ENCODE measurements at places on chromosomes 16 and 17.

DNA sequence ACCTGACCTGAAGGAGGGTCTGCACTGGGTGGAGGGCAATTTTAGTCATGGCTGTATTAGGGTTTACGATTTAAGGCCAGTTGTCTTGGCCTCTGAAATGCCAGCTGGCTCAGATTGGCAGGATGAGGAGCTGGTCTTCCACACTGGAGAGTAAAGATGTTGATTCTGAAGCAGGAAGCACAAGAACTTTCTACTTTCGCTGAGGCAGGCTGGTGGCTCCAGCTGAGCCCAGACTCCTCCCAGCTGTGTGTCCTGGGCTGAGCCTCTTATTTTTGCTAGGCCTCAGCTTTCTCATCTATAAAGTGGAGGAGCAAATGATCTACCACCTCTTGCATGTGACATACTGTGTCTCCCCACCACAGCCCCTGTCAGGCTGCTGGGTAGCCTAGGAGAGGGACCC is 74.4 kb downstream of the MRM1 start:
- DNase-seq: no peak

DNA sequence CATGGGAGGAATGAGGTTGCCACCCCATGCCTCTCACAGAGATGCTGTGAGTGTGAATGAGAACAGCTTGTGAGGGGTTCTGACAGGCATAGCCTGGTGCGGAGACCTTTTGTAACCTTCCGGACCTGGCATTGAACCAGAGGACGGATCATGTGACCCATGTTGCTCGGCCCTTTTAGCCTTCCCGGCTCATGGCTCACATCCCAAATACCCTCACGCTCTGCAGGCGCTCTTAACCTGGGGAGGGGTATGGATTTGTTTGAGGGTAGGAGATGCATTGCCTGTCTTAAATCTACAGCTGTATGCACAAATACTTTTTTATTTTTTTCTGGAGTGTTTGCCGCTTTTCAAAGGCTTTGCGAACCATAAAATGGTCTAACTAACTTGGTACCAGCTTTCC is 102.4 kb upstream of the CRHR1 start:
- no peak for DNase-seq

GRCh38 chr16:78800523-78800922 is 701.1 kb downstream of the WWOX start:
- no peak for DNase-seq

DNA sequence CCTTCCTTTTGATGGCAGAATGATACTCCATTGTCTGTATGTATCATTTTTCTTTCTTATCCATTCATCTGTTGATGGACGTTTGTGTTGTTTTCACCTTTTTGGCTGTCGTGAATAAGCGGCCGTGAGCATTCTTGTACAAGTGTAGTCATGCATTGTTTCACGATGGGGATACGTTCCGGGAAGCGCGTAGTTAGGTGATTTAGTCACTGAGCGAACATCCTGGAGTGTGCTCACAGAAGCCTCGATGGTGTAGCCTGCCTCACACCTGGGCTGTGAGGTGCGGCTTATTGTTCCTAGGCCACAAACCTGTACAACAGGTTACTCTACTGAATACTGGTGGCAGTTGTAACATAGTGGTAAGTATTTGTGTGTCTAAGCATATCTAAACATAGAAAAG is 136.5 kb downstream of the CMIP start:
- no peak for DNase-seq

GRCh38 chr17:81891303-81891552 is 158 bp downstream of the ALYREF start:
- DNase-seq: no peak

GRCh38 chr17:48051706-48052486 is 3.7 kb downstream of the NFE2L1 start:
- peak; percentile 56 for DNase-seq

DNA sequence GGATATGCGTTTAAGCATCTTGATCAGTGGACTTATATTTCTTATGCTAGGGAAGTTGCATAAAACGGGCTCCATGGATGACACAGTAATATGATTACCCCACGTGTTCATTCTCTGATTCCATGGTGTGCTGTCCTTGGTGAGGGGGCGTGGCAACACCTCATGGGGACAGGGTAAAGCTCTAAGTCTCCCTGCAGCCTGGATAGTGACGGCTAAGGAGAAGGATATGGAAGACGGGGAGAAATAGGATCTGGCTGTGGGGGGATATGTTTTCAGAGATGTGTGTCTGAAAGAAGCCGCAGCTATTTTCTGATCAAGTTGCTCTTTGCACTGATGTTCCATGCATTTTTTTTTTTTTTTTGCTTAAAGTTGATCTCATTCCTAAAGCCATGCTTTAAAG is 84.3 kb downstream of the MARCHF10 start:
- peak; percentile 75 for DNase-seq

- no peak for DNase-seq
Measured at GRCh38 chr16:4053301-4053845, 62.9 kb downstream of the ADCY9 start.

- DNase-seq: no peak
Measured at GRCh38 chr16:67084345-67085028, 25.3 kb upstream of the PHAF1 start.

DNA sequence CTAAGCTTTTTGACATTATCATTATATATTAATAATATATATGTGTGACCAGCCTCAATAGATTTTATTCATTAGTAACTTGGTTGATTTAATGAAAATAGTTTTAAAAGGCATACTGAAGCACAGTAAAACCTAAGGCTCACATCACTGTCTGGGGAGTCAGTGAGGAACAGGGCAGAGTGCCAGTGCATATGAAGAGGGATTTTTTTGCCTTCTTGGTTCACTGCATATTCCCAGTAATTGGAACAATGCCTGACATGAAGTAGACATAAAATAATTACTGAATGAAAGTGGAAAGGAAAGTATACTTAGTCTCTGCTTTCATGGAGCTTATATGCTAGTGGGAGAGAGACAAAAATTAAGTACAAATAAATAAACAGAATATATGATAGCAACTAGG is 81.1 kb downstream of the FTO start:
- DNase-seq: no peak

- no peak for DNase-seq
Measured at GRCh38 chr17:7997186-7997585, 5.2 kb upstream of the GUCY2D start.

DNA sequence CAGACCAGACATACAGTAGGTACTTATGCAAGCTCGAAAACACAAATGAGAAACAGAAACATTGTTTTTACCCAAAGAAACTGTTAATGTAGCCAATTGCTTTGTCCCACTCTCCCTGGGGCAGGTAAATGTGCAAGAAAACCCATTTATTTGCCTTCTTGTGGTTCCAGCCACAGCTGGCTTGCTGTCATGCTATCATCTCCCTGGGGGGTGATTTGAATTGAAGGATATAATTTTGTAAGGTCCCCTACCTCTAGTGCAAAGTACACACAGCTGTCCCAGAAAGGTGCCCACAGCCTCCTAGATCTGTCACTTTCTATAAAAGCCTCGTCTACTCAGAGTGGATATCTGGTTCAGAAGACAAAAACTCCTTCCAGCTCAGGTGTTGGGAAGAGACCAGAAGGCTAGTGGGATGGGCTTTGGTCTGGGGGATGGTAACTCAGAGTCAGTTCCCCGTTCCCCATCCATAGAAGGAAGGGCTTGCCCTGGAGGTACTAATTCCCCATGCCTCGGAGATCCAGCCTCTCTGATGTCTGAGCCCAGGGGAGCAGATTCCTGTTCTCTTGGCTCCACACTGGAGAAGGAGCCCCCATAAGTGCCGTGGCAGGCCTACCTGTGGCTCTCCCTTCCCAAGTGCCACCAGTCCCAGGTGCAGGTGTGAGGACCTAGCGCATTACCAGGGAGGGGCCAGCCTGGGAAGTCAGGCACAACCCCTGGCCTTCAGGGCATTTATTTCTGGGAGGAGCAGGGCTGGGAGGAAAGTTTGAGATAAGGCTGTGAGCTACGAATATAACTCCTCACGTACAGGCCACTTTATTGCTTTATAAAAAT is 2.4 kb upstream of the PRR15L start:
- DNase-seq: no peak

DNA sequence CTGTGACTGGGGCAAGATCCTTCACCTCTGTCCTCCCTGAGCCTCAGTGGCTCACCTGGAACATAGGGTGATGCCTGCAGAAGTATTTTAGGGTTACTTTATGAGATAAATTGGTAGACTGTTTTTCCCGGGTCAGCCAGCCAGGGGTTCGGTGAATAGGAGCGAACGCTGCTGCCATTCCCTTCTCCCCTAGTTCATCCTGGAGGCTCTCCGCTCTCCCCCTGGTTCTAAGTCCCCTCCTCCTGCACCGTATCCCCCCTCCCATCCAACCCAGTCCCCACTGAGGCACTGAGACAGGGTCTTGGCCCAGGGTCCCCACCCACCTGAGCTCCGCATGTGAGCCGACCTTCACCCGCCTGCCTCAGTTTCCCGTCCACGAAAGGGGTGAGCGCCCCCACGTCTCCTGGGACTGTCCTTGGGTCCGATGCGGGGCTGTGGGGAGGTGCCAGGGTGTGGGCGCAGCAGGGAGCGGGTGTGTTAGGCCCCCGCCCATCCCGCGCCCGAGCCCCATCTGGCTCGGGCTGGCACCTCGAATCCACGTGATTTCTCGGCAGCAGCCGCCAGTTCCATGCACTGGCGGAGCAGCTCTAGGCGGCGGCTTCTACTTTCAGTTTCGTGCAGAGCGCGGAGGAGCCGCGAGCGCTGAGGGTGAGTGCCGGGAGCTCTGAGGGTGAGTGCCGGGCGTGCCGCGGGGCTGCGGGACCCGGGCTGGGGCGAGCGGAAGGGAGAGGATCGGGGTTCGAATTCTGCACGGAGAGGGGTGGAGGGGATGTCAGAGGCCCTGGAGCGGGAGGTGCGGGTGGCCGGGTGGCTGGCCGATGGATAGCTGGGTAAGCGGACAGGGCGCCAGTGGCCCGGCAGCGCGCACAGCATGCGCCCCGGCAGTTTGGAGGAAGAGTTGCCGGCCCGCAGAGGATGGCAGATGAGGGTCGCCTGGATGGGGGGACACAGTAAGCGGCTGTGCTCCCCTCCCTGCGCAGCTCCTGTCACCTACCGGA is at the start of gene NLRC5:
NLRC5 (plus strand) TSS at position 610 of the 998 bp plus-strand sequence. CDS start 31,156 bp downstream, outside the sequence.
- peak; percentile 81 for DNase-seq

- peak; percentile 56 for DNase-seq
Measured at GRCh38 chr17:6666077-6666521, 14.5 kb downstream of the C17orf100 start.

GRCh38 chr16:71748226-71748625 is 23.7 kb upstream of the PHLPP2 start:
- DNase-seq: no peak

DNA sequence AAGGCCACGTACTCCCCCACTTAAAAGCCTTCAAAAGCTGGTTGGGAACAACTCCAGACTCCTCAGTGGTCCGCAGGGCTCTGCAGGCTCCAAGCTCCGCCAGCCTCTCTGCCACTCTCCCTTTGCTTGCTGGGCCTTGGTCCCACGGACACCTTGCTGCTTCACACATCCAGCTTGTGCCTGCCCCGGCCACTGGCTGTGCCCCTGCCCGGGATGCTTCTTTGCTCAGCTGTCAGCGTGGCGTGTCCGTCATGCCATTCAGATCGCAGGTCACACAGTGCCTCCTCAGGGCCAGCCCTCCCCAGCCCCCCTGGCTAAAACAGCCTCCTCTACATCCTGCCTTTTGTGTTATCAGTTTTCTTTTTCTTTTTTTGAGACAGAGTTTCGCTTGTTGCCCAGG is 11.8 kb downstream of the ASPHD1 start:
- DNase-seq: no peak

GRCh38 chr17:21458054-21458453 is 81.9 kb downstream of the KCNJ12 start:
- no peak for DNase-seq

- DNase-seq: no peak
Measured at GRCh38 chr17:27241346-27241946, 52.5 kb upstream of the WSB1 start.

DNA sequence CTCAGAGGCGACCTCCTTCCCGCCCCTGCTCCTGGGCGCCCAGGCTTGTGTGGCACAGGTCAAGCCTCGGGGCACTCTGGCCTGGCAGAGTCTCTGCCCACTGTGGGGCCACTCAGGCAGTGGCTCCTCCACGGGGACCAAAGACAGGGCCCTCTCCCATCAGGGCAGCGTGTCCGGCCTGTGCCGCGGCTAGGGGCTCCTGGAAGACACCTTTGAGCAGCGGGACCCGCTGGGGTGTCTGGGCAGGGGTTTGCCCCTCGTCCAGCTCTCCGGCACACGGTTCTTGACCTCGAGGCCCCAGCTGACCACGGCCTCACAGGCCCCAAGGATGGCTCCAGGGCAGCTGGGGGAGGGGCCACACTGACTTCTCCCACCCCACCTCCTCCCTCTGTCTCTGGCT is 24.7 kb upstream of the SSTR5 start:
- DNase-seq: no peak

DNA sequence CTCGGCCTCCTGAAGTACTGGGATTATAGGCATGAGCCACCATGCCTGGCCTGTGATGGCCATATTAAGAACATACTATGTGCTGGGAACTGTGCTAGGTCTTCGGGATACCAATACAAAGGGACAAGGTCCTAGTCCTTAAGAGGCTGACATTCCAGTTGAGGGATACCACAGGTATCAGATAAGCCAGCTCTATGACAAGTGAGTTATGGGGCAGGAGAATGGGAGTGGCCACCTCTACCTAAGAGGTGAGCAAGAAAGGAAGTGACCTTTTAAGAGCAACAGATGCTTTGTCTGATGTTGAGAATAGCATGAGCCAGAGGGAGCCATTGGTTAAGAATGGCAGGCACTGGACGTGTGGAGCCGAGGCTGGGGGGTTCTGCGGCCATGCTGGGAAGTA is 27.0 kb downstream of the ADORA2B start:
- no peak for DNase-seq

DNA sequence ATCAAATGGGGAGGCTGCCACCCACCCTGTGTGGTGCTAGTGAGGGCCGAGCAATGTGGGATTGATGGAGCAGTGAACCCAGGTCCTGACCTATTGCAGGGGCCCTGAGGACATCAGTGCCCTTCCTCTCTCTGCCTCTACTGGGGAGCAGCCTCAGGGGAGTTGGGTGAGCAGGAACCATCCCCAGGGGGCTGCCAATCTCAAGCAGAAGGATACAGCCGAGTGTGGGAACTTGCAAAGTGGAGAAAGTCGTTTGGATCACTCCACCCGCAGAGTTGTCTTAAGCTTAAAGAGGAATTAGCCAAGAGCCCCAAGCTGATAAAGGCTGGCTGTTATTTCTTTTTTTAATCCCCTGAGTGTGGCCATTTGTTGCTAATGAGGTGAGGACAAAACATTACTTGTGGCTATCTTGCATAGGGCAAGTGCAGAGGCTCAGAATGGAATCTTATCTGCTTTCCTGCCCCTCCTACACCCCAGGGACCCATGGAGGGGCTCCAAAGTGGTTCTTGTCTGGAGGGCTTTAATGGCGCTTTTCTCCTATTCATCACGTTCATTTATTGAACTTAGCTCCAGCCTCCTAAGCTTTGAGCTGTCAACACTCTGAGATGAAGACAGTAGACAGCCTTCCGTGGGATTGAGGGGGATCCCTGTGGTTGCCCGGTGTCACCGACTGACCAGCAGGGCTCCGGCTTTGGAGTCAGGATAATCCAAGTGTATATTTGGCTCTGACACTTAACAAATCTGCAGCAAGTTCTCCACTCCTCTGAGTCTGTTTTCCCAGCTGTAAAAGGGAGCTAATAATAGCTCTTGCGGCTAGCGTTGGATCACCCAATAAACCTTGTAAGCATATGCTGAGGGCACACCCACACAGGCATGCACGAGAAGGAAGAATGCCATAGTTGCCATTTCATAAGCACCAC is 45.1 kb downstream of the MYH11 start:
- DNase-seq: no peak
